ENCODE measurements at places on chromosomes 16 and 17.

DNA sequence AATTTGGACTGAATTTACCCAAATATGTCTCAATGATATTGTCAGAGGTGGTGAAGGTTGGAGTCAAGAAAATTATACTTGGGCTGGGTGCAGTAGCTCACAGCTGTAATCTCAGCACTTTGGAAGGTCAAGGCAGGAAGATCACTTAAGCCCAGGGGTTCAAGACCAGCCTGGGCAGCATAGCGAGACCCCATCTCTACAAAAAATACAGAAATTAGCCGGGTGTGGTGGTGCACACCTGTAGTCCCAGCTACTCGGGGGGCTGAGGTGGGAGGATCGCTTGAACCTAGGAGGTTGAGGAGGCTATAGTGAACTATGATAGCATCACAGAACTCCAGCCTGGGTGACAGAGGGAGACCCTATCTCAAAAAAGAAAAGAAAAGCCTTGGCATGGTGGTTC, 40.9 kb downstream of the LAT start:
- DNase-seq: no peak

- no peak for DNase-seq
Measured at GRCh38 chr17:12040478-12040877, 19.8 kb downstream of the MAP2K4 start.

- DNase-seq: no peak
Measured at GRCh38 chr16:27386674-27387073, 15.3 kb upstream of the IL21R start.

DNA sequence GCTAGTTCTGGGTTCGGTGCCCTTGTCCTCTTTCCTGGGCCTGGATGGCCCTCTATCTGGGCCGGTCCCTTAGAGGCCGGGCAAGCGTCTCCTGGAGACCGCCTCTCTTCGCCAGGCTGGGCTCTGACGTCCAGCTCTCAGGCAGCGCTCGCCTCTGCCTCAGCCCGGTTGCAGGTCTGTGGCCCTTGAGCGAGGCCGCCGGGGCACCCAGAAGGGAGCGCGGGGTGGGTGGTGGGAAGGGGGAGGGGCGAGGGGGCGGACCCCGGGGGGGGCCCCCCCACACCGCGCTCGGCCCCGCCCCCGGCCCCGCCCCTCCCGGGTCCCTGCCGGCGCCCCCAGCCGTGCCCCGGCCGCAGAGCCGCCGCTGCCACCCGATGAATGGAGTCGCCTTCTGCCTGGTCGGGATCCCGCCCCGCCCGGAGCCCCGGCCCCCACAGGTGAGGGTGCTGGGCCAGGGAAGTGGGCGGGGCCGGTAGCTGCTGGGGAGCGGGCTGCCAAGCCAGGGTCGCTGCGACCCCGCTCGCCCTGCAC, at the start of gene ARHGAP23:
Gene ARHGAP23, plus strand, starts transcription at position 353 of the 531 bp plus-strand sequence. Its CDS starts 22 bp downstream, at position 375.
- no peak for DNase-seq

DNA sequence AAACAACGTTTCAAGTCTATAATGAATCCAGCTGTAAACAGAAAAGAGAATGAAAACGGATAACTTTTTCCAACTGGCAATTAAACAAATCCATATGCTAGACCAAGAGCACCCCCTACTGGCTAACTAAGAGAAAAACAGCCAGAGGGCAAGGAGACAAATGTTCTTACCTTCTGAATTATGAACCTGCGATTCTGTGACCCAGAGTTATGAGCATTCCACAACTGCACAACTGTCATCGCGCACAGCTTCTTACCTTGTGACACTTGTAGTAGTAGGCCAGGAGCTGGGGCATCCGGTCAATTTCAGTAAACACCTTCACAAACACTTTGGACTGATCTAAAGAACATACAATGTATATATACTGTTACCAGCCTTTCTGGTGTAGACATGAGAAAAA, 18.6 kb downstream of the COG7 start:
- DNase-seq: peak; percentile 86

DNA sequence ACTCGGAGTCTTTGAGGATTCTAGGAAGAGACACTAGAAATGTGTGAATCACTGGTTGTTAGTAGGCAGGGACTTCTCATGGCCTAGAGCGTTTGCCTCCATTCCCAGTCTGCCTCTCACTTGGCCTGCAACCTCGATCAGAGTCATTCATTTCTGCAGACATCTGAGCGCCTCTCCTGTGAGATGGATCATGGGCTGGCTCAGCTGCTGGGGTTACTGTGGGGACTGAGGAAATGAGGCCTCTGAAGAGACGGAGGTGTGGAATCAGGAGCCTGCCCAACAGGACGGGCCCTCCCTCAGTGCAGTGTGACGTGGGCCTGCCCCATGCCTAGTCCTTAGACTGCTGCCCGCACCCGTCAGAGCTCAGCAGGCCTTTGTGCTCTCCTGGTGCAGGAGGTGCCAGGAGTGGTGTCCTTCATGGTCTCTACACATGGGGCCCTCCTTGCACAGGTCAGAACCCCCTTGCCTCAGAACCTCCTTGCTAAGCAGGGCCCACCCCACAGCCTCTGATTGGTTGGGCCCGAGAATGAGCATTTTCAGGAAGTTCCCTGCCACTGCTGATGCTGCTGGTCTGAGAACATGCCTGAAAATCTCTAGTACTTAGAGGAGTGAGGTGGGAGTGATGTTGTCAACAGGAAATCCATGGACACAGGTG, 99.4 kb downstream of the NPIPB11 start:
- DNase-seq: no peak

DNA sequence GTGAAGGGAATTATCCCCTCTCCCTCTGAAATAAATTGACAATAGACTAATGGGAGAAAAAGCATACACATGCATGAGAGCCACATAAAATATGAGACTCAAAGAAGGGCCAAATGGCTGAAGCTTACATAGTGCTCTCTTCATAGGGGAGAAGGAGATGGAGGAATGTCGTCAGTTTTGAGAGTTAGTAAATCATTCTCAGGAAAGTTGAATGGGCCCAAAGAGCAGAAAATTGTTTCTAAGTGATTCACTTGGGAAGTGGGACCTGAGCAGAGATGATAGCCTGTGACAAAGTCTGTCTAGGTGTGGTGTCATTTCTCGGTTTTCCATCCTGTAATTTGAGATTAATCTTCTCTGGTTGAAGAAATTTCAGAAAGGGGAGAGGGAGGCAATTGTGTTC, 35.0 kb downstream of the BCAS3 start:
- no peak for DNase-seq

DNA sequence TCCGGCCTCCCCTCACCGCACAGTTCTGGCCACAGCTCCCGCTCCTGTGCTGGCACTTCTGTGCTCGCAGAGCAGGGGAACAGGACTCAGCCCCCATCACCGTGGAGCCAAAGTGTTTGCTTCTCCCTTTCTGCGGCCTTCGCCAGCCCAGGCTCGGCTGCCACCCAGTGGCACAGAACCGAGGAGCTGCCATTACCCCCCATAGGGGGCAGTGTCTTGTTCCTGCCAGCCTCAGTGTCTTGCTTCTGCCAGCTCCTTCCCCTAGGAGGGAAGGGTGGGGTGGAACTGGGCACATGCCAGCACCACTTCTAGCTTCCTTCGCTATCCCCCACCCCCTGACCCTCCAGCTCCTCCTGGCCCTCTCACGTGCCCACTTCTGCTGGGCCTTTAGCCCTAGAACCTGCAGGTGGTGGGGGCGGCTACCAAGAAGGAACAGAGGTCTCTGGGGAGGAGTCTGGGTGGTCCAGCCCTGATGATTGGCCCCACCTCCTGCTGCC, 645 bp upstream of the ELMO3 start:
- DNase-seq: peak; percentile 34

GRCh38 chr17:34665150-34665806, 85.9 kb downstream of the TMEM132E start:
- no peak for DNase-seq

GRCh38 chr17:14429084-14429483, 128.2 kb downstream of the HS3ST3B1 start:
- DNase-seq: no peak

- DNase-seq: peak; percentile 9
Measured at GRCh38 chr16:82750068-82750467, 123.3 kb downstream of the CDH13 start.

GRCh38 chr17:73498886-73499554, 145.2 kb downstream of the SDK2 start:
- no peak for DNase-seq

- no peak for DNase-seq
Measured at GRCh38 chr16:2820836-2821486, 3.9 kb downstream of the PRSS21 start.

GRCh38 chr17:49836111-49837030, 11.5 kb downstream of the TAC4 start:
- no peak for DNase-seq

GRCh38 chr17:38891441-38891840, 21.6 kb downstream of the LASP1 start:
- no peak for DNase-seq

DNA sequence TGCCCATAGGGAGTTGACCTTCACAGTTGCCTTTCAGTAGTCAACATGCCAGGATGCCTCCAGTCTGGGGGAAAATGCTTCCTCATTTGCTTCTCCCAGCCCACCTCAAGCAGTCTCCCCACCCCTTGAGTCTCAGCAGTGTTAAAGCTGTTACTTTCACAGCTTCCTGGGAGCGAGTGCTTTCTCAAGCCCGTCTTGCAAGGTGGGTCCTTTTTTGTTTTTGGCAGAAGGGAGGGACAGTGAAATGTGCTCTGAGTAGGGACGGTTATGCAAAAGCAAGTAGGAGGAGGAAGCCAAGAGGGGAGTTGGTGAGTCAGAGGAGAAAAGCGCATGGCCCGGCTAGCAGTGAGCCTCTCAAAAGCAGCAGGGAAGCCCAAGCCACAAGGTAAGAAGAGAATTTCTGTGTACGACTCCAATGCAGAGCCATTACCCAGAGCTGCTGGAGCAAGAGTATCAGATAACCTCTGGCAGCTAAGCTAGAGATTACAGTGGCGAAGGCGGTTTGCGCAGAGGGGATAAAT, at the start of gene CHST4:
Gene CHST4, plus strand, starts transcription at position 316 of the 521 bp plus-strand sequence. CDS start 10,252 bp downstream, outside the sequence.
- no peak for DNase-seq

GRCh38 chr17:42407289-42407836, 15.7 kb downstream of the CAVIN1 start:
- DNase-seq: peak; percentile 93

DNA sequence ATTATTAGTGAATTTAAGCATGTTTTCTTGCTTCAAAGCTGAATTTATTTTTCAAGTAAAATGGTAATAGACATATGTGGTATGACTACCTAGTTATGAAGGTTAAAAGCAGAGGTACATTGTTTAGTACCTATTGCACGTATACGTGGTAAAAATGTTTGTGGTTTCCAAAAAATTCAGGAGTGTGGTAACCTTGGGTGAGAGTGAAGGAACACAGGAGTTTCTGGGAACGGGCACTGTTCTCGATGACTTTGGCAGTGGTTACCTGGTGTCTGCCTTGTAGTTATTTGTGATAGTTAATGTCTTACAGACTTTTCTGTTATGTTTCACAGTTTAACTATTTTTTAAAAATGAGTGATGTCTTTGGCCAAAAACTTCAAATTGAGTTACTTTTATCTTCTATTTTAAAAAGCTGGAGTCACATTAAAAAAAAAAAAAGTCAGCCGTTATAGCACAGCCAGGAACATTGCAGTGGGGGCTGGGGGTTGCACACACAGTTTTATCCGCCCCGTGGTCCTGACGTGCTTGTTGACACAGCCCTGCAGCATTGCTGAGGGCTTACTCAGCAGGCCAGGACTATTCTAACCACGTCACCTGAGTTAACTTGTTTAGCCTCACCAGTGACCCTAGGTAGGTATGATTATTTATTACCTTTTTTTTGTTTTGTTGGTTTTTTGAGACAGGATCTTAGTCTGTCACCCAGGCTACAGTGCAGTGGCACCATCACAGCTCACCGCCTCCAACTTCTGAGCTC, 10.9 kb downstream of the JPT2 start:
- no peak for DNase-seq

DNA sequence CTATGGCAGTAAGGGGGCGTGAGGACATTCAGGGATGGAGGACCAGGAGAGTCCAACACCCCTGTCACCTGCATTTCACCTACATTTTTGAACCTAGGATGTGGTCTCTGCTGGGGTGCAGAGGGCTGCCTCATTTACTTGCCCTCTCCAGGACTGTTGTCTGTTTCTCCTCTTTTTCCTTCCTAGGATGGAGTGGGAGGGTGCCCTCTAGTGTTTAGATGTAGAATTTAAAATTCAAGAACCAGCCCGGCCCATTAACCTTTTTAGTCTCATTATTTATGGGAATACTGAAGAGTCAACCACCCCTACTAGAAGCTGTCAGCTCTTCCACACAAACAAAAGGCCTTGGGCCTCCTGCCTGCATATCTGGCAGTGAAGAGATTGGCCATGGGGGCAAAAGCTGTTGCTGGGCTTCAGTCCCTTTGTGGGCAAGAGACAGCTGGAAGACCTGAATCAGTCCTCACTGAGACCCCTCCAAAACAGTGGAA, 2.5 kb upstream of the STARD3 start:
- DNase-seq: peak; percentile 72

DNA sequence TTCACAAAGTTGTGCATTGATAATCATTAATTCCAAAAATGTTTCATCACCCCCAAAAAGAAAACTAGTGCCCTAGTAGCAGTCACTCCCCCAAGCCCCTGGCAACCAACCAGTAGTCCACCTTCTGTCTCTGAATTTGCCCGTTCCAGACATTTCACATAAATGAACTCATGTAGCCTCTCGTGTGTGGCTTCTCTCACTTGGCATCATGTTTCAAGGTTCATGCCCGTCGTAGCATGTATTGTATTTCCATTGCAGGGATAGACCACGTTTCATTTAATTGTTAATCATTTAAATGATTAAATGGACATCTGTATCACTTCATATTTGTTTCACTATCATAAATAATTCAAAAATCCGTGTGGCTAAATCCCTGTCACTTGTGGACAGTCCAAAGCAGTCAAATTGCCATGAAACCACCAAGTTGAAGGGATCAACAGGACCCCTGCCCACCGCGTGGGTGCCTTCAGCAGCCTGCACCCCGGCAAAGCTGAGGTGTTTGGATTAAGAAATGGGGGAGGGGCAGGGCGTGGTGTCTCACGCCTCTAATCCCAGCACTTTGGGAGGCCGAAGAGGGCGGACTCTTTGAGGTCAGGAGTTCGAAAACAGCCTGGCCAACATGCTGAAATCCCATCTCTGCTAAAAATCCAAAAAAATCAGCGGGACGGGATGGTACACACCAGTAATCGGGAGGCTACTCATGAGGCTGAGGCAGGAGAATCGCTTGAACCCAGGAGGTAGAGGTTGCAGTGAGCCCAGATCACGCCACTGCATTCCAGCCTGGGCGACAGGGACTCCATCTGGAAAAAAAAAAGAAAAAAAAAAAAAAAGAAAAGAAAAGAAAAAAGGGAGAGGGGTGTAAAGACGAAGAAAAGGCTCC, 8.7 kb upstream of the FLYWCH2 start:
- DNase-seq: no peak

DNA sequence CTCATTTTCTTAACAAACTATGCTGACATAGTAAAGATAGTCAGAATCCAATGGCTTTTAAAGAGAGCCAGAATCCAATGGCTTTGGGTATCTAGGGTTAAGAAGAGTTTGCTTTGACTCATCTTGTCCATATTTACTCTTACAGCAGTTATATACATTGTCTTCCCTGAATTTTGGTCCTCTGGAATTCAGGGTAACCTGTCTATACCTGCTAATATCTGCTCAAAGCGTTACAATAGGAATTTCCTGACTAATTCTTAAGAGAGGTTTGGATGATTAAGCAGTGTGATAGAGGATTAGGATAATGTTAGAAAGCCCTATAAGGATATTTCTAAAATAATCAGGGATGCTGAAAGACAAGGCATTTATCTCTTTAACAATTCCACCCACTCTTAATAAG, 2.0 kb upstream of the CDH8 start:
- no peak for DNase-seq

Data from NCI-H1694 (cell line).